AG10803 (cell line): ENCODE measurements at places on chromosomes 2 and 18.

- DNase-seq: no peak
Observed at GRCh38 chr18:6711467-6711866, 18.0 kb upstream of the ARHGAP28 start.

- DNase-seq: peak; percentile 32
Observed at GRCh38 chr2:132448771-132449170, 32.2 kb downstream of the GPR39 start.

DNA sequence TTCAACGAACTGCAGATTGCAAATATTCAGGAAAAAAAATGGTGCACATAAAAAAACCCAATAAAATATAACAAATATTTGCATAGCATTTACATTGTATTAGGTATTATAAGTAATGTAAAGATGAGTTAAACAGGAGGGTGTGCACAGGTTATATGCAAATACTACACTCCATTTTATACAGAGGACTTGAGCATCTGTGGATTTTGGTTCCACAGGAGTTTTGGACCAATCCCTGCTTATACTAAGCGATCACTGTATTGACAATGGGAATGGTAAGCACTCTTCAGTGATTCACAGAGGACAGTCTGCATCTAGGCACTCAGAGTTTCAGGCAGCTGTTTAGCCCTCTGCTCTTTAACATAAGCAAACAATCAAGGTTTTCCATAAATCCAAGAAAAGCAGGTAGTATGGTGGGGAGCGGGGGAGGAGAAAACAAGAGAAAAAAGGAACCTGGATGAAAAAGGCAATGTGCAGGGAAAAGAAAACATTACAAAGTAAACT, 206.0 kb upstream of the PARD3B start:
- DNase-seq: no peak

- no peak for DNase-seq
Observed at GRCh38 chr2:159073256-159073655, 104.8 kb downstream of the TANC1 start.

GRCh38 chr18:79588636-79589481, 90.7 kb upstream of the CTDP1 start:
- peak; percentile 97 for DNase-seq

GRCh38 chr2:117942551-117942950, 71.3 kb downstream of the CCDC93 start:
- peak; percentile 47 for DNase-seq

DNA sequence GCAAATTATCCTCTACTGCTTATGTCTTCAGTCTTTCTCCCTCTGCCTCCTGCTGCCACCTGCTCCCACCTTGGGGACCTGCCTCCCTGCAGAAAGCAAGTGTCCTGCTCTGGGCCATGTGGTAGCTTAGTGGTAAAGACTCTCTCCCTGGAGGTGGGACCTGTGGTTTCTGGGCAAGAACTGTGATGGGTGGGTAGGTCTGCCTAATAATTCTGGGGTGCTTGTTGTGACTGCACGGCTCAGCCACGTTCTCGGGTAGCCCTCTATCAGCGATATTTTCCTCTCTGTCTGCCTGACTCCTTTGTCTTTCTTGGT, 16.4 kb upstream of the CD28 start:
- no peak for DNase-seq

GRCh38 chr2:7210712-7211111, 293.5 kb downstream of the RNF144A start:
- DNase-seq: peak; percentile 17

DNA sequence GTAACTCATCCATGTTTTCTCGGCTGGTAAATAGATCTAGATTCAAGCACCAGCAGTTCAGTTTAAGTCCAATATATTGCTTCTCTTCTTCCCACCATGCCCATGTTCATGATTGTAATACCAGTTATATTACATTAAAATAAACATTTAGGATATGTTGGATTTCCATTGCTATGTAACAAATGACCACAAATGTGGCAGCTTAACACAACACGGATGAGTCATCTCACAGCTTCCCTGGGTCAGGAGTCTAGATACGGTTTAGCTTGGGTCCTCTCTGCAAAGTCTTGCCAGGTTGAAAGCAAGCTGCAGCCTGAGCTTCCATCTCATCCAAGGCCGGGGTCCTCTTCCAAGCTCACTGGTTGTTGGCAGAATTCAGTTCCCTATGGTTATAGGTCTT, 39.4 kb upstream of the SMAD2 start:
- no peak for DNase-seq

DNA sequence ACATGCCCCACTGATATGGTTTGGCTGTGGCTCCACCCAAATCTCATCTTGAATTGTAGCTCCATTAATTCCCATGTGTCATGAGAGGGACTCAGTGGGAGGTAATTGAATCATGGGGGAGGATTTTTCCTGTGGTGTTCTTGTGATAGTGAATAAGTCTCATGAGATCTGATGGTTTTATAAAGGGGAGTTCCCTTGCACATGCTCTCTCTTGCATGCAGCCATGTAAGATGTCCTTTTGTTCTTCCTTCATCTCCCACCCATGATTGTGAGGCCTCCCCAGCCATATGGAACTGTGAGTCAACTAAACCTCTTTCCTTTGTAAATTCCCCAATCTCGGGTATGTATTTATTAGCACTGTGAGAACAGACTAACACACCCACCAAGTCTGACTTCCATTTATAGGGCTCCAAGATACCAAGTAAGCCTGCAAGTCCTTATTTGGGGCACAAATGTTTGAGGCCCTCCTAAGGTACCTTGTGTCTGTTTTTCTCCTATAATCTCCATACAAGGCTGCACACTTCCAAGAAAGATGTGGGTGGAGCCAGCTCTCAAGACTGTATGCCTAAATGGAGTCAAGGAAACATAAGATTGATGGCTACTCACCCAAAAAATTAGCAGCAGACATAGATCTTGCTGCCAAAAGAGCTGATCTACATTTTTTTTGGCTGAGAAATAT, 364.7 kb downstream of the TXNL1 start:
- DNase-seq: no peak

DNA sequence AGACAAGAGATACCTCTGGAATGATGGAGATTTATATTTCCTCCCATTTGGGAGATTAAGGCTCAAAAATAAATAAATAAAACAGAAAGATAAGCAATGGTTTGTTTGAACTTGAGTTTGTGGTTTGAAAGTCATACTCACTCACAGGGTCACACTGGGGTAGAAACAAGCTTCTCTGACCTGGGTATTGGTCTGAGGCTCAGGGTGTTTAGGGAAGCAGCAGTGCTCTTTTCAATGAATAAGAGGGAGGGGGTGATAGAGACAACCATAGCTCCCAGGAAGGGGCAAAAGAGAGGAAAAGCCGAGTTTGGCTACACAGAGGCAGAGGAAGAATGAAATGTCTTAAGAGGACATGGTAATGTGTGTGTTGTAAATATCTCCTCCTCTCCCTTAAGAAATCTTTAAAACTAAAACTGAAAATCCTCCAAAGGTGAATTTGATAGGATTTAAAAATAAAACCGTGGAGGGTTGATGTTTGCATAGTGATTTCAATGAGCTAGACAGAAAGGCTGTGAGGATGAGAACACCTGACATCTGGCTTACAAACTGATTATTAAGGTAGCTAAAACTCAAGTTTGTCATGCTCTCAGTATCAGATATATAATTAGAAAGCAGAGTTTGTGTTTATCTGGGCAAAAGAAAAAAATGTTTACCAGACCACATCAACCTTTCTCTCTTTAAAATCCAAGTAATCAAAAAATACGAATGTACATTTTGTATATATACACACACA, 159.9 kb upstream of the TMEFF2 start:
- no peak for DNase-seq

DNA sequence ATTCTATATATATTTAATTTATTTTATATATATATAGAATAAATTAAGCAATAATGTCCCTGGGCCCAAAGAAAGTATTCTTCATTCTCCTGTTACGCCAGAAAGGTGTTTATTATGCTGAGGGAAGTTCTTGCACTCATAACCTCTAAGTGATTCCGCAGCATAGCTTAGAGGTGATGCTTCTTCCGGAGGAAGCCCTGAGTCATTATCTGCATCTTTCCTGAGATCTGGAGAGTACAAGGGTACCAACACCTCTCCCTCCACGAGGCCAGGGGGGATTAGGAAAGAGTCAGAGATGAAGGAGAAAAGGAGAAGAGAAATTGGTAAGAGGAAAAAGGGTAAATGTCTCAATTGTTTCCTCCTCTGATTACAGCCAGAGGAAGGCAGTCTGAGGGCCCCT, 43.1 kb upstream of the RTN4 start:
- DNase-seq: no peak

- no peak for DNase-seq
Observed at GRCh38 chr2:21310493-21310892, 186.7 kb downstream of the TDRD15 start.

GRCh38 chr2:231795525-231796327, 9.5 kb downstream of the COPS7B start:
- peak; percentile 52 for DNase-seq

- peak; percentile 43 for DNase-seq
Observed at GRCh38 chr18:6624661-6625311, 104.7 kb upstream of the ARHGAP28 start.

DNA sequence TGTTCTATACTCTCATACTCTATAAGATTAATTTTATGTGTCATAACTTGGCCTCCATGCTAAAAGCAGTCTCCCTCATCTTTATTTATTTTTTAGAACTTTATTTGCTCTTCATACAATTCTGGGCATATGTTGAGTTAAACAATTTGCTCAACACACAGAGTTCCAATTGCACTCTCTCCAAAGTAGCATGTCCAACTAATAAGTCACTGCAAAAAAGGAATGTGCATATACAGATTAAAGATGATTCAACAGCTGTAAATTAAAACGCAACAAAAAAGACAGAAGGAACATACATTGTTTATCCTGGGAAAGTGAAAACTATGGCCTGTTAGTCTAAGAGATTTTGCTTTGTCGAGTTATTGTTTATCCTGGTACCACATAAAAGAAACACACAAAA, 277.7 kb upstream of the ACVR2A start:
- DNase-seq: peak; percentile 54

- DNase-seq: no peak
Observed at GRCh38 chr18:57581301-57581934, 5.1 kb downstream of the FECH start.

- DNase-seq: no peak
Observed at GRCh38 chr2:190843890-190844699, 36.5 kb upstream of the GLS start.

GRCh38 chr2:42139101-42139500, 30.1 kb upstream of the EML4 start:
- DNase-seq: peak; percentile 27

DNA sequence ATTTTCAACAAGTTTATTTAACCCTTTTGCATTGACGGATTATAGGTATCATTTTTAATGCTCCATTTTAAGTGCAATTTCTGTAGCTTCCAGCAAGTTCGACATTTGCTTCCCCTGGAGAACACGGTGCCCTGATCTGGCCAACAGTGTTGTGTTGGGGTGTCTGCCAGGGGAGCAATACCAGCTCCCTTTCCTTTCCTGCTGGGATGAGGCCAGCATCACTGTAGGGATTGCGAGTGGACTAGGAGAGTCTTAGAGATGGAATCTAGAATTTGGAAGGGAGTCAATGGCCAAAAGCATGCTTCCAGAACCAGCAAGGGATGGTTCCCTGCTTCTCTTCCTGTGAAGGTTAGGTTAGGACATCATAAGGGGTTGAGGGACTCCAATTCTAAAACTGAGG, 135.2 kb downstream of the RTN4 start:
- peak; percentile 13 for DNase-seq

DNA sequence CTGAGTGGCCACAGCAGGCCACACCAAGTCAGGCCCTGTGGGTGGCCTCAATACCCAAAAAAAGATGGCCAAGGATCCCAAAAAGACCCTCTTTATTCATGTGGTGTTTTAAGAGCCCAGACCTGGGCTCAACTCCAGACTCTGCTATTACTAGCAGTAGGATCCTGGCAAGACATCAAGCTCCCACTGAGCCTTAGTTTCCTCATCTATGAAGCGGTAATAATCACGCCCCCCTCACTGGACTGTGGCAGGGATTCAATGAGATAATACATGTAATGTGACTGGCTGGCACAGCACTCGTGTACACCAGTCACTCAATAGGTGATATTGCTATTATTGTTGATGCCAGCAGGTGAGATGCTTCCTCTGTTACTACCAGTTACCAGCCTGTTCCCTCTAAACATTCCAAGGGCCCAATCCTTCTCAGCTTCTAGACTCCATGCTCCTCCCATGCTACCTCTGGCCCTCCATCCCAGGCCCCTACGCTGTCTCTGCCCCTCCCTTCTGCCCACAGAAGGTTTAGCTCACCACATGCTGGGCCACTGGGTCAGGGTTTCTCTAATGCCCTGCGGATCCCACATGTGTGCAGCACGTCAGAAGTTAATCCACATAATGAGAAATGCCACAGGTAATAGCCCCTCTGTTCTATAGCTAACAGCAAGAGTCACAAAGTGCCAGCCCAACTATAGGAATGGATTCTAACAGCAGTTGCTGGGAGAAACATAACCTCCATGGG, 51.2 kb downstream of the SLC4A5 start:
- no peak for DNase-seq

GRCh38 chr18:4802296-4802695, 347.2 kb upstream of the DLGAP1 start:
- DNase-seq: no peak

DNA sequence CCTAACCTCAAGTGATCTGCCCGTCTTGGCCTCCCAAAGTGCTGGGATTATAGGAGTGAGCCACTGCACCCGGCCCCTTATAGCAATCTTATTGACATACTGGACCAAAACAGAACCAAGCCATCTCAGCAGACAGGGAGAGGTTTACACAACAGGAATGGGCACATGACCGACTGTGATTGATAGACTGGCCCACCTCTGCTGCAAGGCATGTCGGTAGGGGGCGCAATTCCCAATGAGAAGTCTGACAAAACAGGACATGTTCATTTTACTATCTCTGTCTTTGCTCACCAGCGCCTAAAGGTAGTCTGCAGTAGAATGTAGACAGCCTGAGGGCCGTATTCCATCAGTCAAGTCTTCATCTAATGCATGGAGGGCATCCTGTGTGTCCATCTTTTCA, 2.0 kb downstream of the LYPD6B start:
- no peak for DNase-seq

GRCh38 chr18:21241301-21242048, 557 bp upstream of the GREB1L start:
- no peak for DNase-seq

DNA sequence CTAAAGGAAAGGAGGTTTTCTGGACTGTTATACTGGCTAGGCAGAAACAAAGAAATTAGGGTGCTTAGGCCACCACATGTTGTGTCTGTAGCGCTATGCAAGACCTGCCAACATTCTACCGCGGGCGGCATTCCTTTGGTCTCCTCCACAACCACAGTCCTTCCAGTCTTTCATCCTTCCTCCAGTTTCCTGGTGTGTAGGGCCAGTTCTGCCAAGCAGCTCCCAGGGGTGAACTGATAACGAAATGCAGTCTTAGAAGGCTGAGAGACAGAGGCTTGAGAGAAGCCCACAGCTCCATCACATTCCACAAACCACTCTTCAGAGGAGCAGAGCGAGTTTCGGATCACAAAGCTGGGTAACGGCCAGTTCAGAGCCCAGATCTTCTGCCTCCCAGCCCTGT, 19.5 kb upstream of the CXXC1 start:
- peak; percentile 58 for DNase-seq

DNA sequence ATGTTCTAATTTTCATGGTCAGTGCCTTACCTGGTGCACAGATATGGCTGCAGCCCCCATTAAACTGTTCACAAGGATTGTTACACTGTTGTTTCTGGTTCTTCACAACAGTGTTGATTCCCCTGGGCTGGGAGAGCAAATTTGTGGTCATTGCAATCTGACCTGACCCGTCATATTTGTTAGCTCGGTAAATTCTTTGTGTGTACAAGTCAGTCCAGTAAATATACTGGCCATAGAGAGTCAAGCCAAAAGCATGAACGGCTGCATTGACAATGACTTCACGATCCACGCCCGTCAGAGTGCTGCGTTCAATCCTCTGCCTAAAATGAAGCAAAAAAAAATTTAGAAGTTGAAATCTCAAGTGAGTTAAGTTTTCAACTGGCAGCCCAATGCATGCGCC, 134.6 kb downstream of the DHRS9 start:
- no peak for DNase-seq
